Right lobe of liver (tissue), 6 donors: ENCODE measurements at places on chromosomes 7 and 10. TPM values are rescaled to one million over a fixed set of nuclear protein-coding genes. Genes with fewer than 3 reads are reported as not detected.

The ADARB2 gene
- 0.54 TPM for total RNA-seq

The SEMA3E gene
- total RNA-seq: 0.31 TPM

The ZNF727 gene
- not detected for total RNA-seq

The CPED1 gene
- total RNA-seq: 24.8 TPM

The ZNF488 gene
- not detected for total RNA-seq

The CLRN3 gene
- total RNA-seq: 28.5 TPM
